ENCODE measurements at places on chromosomes 12 and 14.

DNA sequence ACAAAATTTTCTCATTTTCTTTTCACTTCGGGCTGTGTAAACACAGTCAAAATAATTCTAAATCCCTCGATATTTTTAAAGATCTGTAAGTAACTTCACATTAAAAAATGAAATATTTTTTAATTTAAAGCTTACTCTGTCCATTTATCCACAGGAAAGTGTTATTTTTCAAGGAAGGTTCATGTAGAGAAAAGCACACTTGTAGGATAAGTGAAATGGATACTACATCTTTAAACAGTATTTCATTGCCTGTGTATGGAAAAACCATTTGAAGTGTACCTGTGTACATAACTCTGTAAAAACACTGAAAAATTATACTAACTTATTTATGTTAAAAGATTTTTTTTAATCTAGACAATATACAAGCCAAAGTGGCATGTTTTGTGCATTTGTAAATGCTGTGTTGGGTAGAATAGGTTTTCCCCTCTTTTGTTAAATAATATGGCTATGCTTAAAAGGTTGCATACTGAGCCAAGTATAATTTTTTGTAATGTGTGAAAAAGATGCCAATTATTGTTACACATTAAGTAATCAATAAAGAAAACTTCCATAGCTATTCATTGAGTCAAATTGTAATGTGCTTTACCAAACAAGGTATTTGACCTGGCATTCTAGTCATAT lies 4.8 kb downstream of the CDKN1B start:
- peak overlapping the region; percentile 70 for H3K4me3 ChIP-seq
- peak overlapping the region; percentile 100 for H3K27ac ChIP-seq
- H3K4me1 ChIP-seq = no peaks in the 10 kb centered on the region
- DNase-seq = no peak
- no peaks in the 10 kb centered on the region for H3K27me3 ChIP-seq

DNA sequence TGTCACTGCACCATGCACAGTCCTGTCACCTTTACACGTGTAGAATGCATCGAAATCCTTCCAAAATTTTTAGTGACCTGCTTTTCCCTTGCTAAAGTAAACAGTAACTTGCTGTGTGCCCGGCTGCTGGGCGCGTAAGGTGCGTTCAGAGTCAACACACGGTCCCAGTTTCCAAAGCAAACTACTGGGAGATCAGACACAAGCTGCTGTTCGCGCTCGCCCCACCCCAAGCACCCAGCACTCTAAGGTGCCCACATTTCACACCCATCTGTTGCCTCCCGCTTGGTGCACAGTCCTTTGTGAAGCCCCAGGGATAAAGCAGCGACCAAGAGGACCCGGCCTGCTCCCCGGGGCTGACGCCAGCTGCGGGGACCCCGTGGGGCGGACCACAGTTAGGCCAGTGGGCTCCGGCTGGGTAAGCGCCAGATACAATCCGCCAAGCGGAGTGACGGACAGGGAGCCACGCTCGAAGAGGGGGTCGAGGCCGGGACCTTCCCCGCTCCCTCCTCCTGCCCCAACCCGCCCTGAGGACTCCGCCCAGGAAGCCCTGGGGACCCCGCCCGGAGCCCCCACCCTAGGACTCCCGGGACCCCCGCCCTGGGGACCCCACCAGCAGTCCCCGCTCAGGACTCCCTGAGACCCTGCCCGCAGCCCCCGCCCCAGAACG lies 633 bp downstream of the STX2 start:
- H3K4me1 ChIP-seq = no peaks in the 10 kb centered on the region
- DNase-seq = no peak
- H3K36me3 ChIP-seq = no peaks in the 10 kb centered on the region
- H3K4me3 ChIP-seq = peak overlapping the region; percentile 84

DNA sequence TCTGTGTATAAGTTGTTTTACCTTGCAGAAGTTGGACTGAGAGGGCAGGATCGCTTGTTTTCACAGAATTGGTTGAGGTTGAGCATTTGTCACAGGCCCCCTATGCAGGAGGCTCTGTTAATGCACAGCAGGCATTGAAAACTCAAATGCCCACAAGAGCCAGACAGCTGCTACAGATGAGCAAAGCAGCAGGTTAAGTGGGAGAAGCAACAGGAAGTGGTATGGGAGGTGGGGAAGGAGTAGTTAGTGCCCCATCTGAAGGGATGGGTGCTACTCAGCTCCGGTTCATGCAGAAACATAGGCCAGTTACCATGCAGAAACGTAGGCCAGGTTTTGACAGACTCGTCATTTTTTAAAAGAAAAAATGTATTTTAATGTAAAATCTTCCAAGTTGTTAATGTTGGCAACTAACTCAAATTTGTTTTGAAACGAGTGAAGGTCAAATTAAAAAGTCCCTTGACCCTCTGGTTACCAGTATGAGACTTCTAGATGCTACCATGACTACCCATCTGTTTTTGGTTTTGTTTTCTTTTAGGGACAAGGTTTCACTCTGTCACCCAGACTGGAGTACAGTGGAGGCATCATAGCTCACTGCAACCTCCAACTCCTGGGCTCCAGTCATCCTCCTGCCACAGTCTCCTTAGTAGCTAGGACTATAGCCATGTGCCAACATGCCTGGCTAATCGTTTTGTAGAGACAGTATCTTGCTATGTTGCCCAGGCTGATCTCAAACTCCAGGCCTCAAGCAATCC lies 84.7 kb upstream of the FRMD6 start:
- no peaks in the 10 kb centered on the region for H3K27me3 ChIP-seq
- no peak overlapping the region for H3K4me3 ChIP-seq
- DNase-seq = no peak
- no peaks in the 10 kb centered on the region for H3K36me3 ChIP-seq
- H3K4me1 ChIP-seq = no peaks in the 10 kb centered on the region

DNA sequence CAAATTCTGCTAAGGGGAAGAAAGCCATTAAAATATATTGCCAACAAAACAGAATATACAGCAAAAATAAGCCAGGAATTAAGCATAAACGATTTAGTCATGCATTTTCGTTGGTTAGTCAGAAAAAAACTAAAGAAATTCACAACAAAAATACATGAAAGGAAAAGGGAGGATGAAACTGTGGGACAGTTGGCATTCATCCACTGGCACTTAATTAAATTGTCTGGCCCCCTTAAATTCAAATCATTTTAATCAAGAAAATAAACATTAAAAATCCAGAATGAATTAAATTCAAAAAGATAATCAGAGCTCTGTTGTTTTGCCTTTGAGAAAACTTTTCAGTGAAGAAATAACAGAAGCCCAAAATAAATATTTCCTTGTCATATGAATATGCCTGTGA lies 264.6 kb upstream of the TMTC1 start:
- H3K4me3 ChIP-seq = no peak overlapping the region
- H3K27me3 ChIP-seq = no peaks in the 10 kb centered on the region
- no peaks in the 10 kb centered on the region for H3K4me1 ChIP-seq

DNA sequence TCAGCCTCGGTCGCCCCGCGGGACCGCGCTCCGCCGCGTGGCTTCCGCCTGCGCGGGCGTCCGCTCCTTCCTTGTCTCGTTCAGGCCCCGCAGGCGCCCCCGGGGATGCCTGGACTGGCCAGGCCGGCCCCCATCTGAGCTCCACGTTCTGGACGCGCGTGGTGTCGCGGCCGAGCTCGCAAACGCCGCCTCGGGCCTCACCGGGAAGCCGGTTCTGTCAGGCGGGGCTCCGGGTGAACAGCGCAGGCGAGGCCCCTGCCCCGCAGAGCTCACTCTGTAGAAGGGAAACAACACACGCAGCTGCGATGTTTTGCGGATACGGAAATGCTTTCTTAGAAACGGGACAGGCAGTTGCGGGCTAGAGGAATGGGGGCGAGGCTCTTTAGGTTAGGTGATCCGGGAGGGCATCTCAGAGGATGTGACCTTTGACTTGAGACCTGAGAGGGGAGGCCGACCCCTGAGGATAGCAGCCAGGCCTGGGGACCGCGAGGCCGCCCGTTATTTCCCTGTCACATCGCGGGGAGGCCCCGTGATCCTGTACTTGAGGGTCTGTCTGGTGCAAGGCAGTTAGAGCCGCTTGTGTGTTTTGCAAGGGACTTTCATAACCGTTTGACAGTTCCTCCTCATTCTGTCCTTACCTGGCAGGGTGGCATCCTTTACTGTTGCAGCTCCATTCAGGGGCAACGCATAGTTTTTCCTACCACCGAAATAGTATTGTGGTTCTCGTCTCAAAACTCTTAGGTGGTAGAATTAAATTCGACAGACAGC lies 584 bp downstream of the VRK1 start:
- no peaks in the 10 kb centered on the region for H3K36me3 ChIP-seq
- peaks cover 6% of the 10 kb centered on the region for H3K4me1 ChIP-seq
- H3K27me3 ChIP-seq = no peaks in the 10 kb centered on the region
- DNase-seq = no peak

DNA sequence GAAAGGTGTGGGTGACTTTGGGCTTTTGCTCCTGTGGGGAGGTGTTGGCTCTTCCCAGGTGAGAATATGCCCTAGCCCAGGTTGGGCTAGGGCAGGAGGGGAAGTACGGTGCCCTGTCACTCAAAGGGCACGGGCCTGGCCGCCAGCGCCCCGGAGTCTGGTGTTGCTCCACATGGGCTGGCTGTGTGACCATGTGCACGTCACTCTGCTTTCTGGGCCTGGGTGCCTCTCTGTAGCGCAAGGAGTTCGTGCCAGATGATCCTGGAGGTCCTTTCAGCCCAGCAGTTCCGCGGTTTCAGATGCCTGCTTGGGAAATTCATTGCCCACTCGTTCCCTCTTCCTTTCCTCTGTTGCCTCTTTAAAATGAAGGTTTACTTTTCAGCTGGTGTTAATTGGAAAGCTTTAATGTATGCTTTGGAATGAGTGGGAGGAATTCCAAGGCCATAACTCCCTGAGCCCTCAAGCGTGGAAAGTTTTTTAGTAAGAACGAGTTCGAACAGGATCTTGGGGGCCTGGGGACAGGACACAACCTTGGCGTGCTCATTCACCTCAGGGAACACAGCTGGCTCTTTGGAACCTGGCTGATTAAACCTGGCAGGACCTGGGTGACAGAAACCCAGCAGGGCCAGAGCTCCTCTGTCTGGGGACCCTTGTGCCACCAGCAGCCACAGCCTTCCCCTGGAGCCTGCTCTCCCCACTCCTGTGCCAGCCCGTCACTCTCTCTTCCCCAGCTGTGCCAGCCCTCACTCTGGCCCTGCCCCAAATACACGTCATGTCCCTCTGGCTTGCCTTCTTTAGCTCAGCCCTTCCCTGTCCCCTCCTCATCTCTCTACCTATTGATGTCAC lies 42.8 kb downstream of the TSPAN9 start:
- no peak for DNase-seq
- no peaks in the 10 kb centered on the region for H3K27me3 ChIP-seq
- H3K4me3 ChIP-seq = no peak overlapping the region
- H3K4me1 ChIP-seq = no peaks in the 10 kb centered on the region
- H3K27ac ChIP-seq = peak overlapping the region; percentile 39

All from uterus (tissue), 4 donors.